GM23248 (cell line): ENCODE measurements at places on chromosomes 4 and X. TPM values are rescaled to one million over a fixed set of nuclear protein-coding genes. Genes with fewer than 3 reads are reported as not detected.

DNA sequence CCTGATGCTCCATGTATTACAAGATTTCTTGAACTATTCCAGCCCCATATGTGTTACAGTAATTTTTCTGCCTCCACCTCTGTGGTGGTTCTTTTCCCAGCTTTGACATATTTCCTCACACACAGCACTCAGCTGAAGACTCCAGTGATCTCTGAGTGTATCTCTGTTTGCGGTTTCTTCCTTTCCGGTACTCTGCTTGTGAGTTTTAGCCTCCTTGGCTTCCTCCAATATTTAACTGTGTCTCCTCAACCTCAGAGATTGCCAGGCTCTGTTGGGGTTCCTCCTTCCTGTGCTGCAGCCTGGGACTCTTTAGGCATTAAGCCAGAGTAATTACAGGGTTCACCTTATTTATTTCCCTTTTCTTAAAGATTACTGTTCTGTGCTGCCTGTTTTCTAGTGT is 73.2 kb downstream of the NFKB1 start:
- H3K36me3 ChIP-seq, result peaks cover 14% of the 10 kb centered on the region; the same call in 1 of the 2 replicates
- no peak overlapping the region for H3K4me3 ChIP-seq
- no peak overlapping the region for H3K27ac ChIP-seq
- DNase-seq, result no peak
- no peaks in the 10 kb centered on the region for H3K27me3 ChIP-seq
- H3K4me1 ChIP-seq, result peaks cover 16% of the 10 kb centered on the region

- H3K4me1 ChIP-seq, result no peaks in the 10 kb centered on the region
- DNase-seq, result peak; percentile 76
- H3K27ac ChIP-seq, result no peak within 1 kb of the TSS
- H3K36me3 ChIP-seq, result no peaks in the 10 kb centered on the region
- no peaks in the 10 kb centered on the region for H3K27me3 ChIP-seq
Measured at GRCh38 chr4:40629401-40630334, at the start of gene RBM47. Gene RBM47, minus strand, starts transcription at chr4:40629864. Its CDS starts 190,971 bp downstream, at chr4:40438893.

- H3K4me1 ChIP-seq, result no peaks in the 10 kb centered on the region
- H3K27ac ChIP-seq, result no peak overlapping the region
- DNase-seq, result no peak
- no peaks in the 10 kb centered on the region for H3K27me3 ChIP-seq
Measured at GRCh38 chrX:42967681-42968300, 189.8 kb upstream of the PPP1R2C start.

DNA sequence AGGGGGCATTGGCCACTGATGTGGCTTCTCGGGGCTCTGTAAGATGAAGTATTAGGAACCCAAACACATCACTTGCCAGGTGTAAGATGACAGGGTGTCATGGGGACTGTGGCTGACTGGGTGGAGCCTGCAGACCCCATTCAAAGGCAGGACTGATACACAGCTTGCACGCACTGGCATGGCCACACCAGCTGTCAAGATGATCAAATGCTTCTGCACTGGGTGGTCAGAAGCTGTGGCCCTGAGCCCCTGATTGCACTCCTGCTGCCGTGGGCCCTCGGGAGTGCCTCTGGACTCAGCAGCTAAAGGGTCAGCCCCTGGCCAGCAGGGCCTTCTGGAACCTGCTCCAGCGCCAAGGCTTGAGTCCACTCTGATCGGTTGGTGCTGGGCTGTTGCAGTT is 48.8 kb upstream of the GRPEL1 start:
- H3K4me3 ChIP-seq, result no peak overlapping the region
- no peaks in the 10 kb centered on the region for H3K4me1 ChIP-seq
- 0 out of 2 replicates have a peak, but pooled peaks cover 6% of the 10 kb centered on the region for H3K27me3 ChIP-seq
- no peak for DNase-seq
- H3K36me3 ChIP-seq, result no peaks in the 10 kb centered on the region

DNA sequence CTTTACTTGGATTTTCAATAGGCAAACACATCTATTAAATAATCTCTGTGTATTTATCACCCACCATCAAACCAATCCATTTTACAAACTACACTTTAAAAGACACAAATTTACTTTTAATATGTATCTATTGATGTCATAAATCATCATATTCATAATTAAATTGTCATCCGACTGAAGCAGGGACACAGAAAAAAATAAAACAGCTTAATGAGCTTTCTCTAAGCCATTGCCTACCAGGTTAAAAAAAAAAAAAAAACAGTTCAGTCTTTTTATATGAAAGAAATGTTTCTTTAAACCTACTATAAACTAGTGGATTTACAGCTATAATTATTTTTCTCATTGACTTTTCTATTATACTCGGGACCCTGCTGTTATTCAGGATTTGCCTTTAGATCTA is 57.3 kb downstream of the PABPC4L start:
- no peaks in the 10 kb centered on the region for H3K27me3 ChIP-seq
- no peak overlapping the region for H3K4me3 ChIP-seq
- DNase-seq, result no peak

GRCh38 chr4:104022831-104023230 is 303.0 kb upstream of the TACR3 start:
- H3K27me3 ChIP-seq, result no peaks in the 10 kb centered on the region
- no peak overlapping the region for H3K27ac ChIP-seq
- H3K4me1 ChIP-seq, result no peaks in the 10 kb centered on the region
- no peak overlapping the region for H3K4me3 ChIP-seq
- no peaks in the 10 kb centered on the region for H3K36me3 ChIP-seq
- no peak for DNase-seq

GRCh38 chrX:42751573-42751972 is 26.4 kb downstream of the PPP1R2C start:
- peak; percentile 45 for DNase-seq
- no peaks in the 10 kb centered on the region for H3K4me1 ChIP-seq
- H3K27ac ChIP-seq, result no peak overlapping the region
- no peaks in the 10 kb centered on the region for H3K27me3 ChIP-seq

DNA sequence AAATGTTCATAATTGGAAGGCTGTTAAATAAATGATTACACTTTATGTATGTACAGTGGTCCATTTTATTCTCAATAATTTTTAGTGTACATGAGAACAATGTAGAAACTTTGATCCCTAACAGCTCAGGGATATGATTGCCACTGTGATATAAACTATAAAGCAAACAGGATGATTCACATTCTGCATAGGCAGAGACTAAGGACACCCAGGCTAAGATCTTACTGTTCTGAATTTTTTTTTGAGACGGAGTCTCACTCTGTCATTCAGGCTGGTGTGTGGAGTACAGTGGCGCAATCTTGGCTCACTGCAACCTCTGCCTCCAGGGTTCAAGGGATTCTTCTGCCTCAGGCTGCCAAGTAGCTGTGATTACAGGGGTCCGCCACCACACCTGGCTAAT is 186.6 kb downstream of the PDGFC start:
- DNase-seq, result no peak

DNA sequence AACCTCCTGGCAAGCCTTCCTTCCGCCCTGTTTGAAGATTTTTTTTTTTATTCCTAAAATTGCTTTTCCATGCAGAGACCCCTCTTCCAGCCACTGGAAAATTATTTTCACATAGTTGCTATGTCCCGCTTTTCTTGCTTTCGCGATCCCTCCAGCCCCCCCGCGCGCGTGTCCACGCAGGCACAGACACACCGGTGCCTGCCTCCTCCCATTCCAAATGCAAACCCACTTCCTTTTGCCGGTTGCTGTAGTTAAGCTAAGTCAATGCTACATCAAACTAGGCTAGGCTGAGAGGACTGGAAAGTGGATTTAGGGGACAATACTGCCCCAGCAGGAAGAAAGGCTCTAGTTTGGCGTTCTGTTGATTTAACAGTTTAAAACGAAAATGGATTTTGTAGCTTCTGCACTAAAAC is 111.0 kb downstream of the DHX15 start:
- H3K36me3 ChIP-seq, result no peaks in the 10 kb centered on the region
- H3K4me3 ChIP-seq, result peak overlapping the region; percentile 76
- peaks cover 9% of the 10 kb centered on the region; the same call in 1 of the 2 replicates for H3K4me1 ChIP-seq
- DNase-seq, result peak; percentile 41

GRCh38 chr4:23920716-23921446 is 31.0 kb upstream of the PPARGC1A start:
- no peak overlapping the region for H3K4me3 ChIP-seq
- no peaks in the 10 kb centered on the region for H3K4me1 ChIP-seq
- DNase-seq, result no peak
- H3K27me3 ChIP-seq, result peaks cover 15% of the 10 kb centered on the region

DNA sequence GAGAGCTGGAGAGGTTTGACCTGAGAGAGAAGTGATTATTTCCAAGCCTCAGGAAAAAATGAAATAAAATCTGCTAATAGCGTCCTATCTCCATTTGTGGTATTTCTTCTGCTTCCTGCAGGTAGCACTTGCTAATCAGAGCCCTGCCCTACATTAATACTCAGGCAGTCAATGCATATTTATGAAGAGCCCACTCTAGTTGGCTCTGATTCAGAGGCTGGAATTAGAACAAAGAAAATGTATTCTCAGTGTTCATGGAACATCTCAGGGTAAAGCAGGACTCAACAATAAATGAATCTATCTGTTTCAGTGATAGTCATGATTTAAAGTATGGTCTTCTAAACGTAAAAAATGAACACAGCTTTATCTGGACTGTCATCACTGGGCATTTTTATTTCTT is 1.4 kb upstream of the ATP8A1 start:
- no peaks in the 10 kb centered on the region for H3K27me3 ChIP-seq
- no peaks in the 10 kb centered on the region for H3K36me3 ChIP-seq
- H3K27ac ChIP-seq, result no peak overlapping the region
- no peak for DNase-seq
- H3K4me1 ChIP-seq, result peaks cover 10% of the 10 kb centered on the region

The TKTL2 gene
- total RNA-seq, result not detected in 2 replicates

The MAGEB17 gene
- total RNA-seq, result not detected in 2 replicates

The NMU gene
- not detected in 2 replicates for total RNA-seq

The UCHL1 gene
- 443 and 525 TPM in 2 replicates for total RNA-seq
